Activated naive CD4-positive, alpha-beta T cell treated with anti-CD3 and anti-CD28 coated beads, Interleukin-2, amount 50 U/mL, for 16 hours (primary cell): ENCODE measurements at places on chromosomes 1 and 21.
A peak's percentile ranks its signal among the peaks of the same experiment; 100 is the strongest.

GRCh38 chr1:52814465-52814864, 28.1 kb upstream of the ZYG11A start:
- DNase-seq, result no peak

GRCh38 chr1:115975569-115976061, 698 bp upstream of the SLC22A15 start:
- no peak for DNase-seq

GRCh38 chr1:51088474-51088873, 13.6 kb upstream of the C1orf185 start:
- DNase-seq, result no peak

GRCh38 chr1:205064301-205064700, 20.0 kb downstream of the TMEM81 start:
- no peak for DNase-seq

- DNase-seq, result peak; percentile 65
Measured at GRCh38 chr1:16082283-16083038, 9.0 kb upstream of the FAM131C start.

DNA sequence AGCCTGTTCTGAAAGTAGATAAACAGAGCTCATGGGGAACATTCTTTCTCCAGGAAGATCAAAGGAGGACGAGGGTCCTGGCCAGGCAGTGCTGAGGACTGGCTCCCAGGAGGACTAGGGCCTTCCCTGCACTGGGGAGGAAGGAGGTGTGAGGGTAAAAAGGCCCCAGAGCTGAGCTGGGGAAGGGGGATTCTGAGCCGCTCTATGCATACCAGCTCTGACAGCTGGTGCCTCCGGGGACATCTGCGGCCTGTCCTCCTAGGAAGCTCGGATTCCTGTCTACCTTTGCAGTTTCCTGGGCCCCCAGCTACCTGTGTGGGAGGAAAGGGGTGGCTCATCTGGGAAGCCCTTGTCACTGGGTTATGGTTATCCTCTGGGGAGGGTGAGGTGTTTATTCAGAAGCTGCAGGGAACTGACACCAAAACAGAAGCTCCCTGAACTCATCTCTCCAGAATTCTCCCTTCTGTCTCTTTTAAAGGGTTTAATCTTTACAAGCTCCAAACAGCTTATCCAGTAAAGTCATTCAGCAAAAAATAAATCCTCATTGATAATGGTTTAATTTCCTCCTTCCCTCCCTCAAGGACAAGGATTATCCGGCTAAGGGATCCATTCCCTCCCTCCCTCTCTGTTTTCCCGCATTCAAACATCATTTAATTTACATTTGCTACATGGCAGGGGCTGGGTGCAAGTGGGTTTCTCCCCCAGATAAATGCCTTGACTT, 31.0 kb downstream of the NENF start:
- DNase-seq, result no peak

DNA sequence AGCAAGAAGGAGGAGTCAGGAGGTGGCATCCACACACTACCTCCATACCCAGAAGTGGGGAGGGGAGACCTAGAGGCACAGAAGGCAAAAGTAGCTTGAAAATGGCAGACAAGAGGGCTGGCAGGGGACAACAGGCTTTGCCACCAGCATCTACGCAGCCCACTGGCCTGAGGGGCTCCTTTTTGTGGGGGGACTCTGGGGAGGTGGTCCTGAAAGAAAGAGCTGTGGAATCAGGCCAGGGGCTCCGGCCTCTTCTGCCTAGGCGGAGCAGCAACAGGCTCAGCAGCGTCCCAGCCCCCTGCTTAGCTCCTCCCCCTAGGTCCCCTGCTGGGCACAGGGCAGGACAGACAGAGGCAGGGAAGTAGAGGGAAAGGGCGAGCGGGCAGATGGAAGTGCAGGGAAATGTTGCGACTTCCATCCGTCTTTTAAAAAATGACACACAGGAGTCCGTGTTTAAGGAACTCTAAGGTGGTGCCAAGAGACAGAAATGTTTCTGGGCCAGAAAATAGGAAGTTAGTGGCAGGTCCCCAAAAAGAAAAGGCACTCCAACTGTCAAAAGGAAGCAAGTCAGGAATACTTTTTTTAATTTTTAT, 10.0 kb upstream of the LEFTY2 start:
- DNase-seq, result no peak

GRCh38 chr1:93817819-93818569, 61.0 kb downstream of the DNTTIP2 start:
- no peak for DNase-seq

- DNase-seq, result no peak
Measured at GRCh38 chr1:66831529-66832239, 30.6 kb upstream of the INSL5 start.

DNA sequence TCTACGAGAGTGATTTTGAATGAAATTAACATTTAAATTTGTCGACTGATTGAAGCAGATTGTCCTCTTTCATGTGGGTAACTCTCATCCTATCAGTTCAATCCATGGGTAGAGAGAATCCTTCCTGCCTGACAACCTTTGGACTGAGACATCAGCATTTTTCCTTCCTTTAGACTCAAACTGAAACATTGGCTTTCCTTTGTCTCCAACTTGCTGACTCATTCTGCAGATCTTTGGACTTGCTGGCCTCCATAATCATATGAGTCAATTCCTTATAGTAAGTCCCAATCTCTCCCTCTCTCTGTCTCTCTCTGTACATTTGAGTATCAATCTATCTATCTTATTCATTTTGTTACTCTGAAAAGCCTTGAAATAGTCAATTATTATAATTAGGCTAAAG, 416.7 kb downstream of the LRRIQ3 start:
- DNase-seq, result no peak

DNA sequence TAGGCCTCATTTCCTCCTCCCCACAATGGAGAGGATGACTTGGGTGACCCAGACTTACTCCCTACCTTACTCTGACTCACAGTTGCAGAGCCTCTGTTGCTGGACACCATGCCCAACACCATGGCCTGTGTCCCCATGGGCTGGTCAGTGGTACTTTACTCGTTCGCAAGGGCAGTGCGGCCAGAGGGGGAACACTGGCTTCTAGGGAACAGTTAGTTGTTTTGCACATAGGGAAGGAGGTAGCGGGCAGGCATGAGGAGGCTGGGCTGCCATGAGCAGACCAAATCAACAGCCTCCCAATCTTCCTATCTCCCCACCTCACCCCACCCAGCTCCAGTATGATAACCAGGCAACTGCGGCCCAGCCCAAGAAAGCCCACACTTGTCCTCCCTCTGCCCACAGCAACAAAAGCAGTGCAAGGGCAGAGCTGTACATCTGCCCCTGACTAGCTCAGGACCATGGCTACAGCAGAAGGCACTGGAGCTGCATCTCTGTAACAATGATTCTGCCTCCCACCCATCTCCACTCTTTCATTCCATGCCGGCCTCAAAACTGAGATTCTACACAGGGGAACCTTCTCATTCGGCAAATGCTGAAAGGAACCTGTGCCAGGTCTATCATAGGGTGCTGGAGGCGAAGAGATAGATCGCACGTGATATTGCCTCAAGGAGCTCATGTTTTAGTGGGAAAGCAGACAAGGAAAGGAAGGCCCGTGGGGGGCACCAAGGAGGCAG, 18.6 kb downstream of the TAL1 start:
- no peak for DNase-seq

DNA sequence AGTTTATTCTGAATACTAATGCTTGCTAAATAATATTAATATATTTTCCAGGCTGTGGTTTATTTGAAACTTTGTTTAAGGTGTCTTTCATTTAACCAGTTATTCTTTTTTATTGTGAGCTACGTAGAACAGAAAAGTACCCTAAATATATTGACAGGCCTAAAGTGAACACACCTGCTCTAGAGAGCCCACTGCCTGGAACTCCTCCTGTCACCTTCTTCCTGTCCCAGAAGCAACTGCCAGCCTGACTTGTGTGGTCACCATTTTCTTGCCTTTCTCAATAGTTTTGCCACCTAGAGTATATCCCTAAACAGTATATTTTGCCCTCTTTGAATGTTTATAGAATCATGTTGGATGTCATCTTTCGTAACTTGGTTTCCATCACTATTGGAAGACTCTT, 48.5 kb downstream of the SCCPDH start:
- no peak for DNase-seq

DNA sequence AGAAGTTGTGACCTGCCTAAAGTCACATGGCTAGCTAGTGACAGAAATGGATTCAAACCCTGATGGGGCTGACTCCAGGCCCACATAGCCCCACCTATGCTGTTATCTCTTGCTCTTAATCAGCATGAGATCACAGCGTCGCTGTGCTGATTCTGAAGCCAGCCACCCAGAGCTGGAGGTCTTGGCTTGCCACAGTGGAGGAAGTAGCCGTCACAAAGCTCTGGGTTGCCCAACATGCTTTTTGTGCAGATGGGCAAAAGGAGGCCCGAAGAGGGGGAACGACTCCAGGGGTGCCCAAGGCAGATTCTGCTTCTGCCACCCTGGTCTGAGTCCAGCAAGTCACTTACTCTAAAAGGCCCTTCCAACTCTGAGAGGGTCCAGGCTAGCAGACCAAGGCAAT, 14.7 kb upstream of the MFSD2A start:
- DNase-seq, result no peak
